Myometrial cell (primary cell): ENCODE measurements at places on chromosomes 3 and 15. TPM values are rescaled to one million over a fixed set of nuclear protein-coding genes. Genes with fewer than 3 reads are reported as not detected.

SPINT1 gene
- total RNA-seq = 8.4 and 9.0 TPM in 2 replicates

GOLGA8J gene
- not detected in 2 replicates for total RNA-seq

PLA2G4D gene
- total RNA-seq = not detected in 2 replicates

FMN1 gene
- 1.2 TPM in 2 replicates for total RNA-seq

SLC28A1 gene
- not detected in 2 replicates for total RNA-seq

RAD51 gene
- 5.5 and 6.3 TPM in 2 replicates for total RNA-seq

CCR9 gene
- not detected in 2 replicates for total RNA-seq

CLSTN2 gene
- total RNA-seq = not detected in 2 replicates

CHST13 gene
- total RNA-seq = not detected in 2 replicates

RETNLB gene
- not detected in 2 replicates for total RNA-seq

PTPN23 gene
- 10.7 and 19.3 TPM in 2 replicates for total RNA-seq

DUSP7 gene
- total RNA-seq = 12.6 and 17.3 TPM in 2 replicates

SELENOK gene
- total RNA-seq = 30.1 and 42.4 TPM in 2 replicates

CACNA1D gene
- not detected in 2 replicates for total RNA-seq

TMEM40 gene
- not detected in 2 replicates for total RNA-seq

CRELD1 gene
- 30.1 and 45.0 TPM in 2 replicates for total RNA-seq

EPM2AIP1 gene
- total RNA-seq = 7.6 and 18.5 TPM in 2 replicates

EID1 gene
- total RNA-seq = 322 and 335 TPM in 2 replicates

PRKCI gene
- total RNA-seq = 43.5 and 47.5 TPM in 2 replicates

SLC51B gene
- total RNA-seq = not detected in 2 replicates

FURIN gene
- total RNA-seq = 75.8 and 82.8 TPM in 2 replicates

SCN11A gene
- total RNA-seq = not detected in 2 replicates

SKOR1 gene
- under 0.01 TPM in 1 of 2 replicates, not detected in the other for total RNA-seq

MAP3K13 gene
- total RNA-seq = 18.1 and 18.7 TPM in 2 replicates

CHRM5 gene
- total RNA-seq = not detected in 2 replicates

HYAL1 gene
- total RNA-seq = 1.7 and 2.8 TPM in 2 replicates

FAM81A gene
- total RNA-seq = 0.29 and 1.2 TPM in 2 replicates

CSTA gene
- total RNA-seq = 0.89 TPM in 1 of 2 replicates, not detected in the other

PSTPIP1 gene
- 0.18 TPM in 1 of 2 replicates, not detected in the other for total RNA-seq

C3orf22 gene
- total RNA-seq = not detected in 2 replicates

ZNF860 gene
- 0.29 and 0.53 TPM in 2 replicates for total RNA-seq

AHSG gene
- not detected in 2 replicates for total RNA-seq

MUSTN1 gene
- not detected in 2 replicates for total RNA-seq

REC114 gene
- total RNA-seq = not detected in 2 replicates

UBAP1L gene
- 0.18 and 0.29 TPM in 2 replicates for total RNA-seq

GPR176 gene
- total RNA-seq = 88.4 and 93.1 TPM in 2 replicates

CLDN18 gene
- total RNA-seq = not detected in 2 replicates

CP gene
- under 0.01 TPM in 1 of 2 replicates, not detected in the other for total RNA-seq

FBXL22 gene
- total RNA-seq = 0.18 and 0.58 TPM in 2 replicates

ISL2 gene
- total RNA-seq = under 0.01 and 1.7 TPM in 2 replicates

MAGEL2 gene
- total RNA-seq = not detected in 2 replicates

GNAT1 gene
- not detected in 2 replicates for total RNA-seq

SNURF gene
- 0.35 and 2.9 TPM in 2 replicates for total RNA-seq

PAQR5 gene
- total RNA-seq = 2.6 and 3.5 TPM in 2 replicates

HCLS1 gene
- 2.3 and 3.7 TPM in 2 replicates for total RNA-seq

HYKK gene
- total RNA-seq = 1.2 and 2.7 TPM in 2 replicates

ITIH3 gene
- not detected in 2 replicates for total RNA-seq

ATP13A5 gene
- not detected in 2 replicates for total RNA-seq

PPP2R3A gene
- 9.9 and 10.4 TPM in 2 replicates for total RNA-seq
